ENCODE measurements at places on chromosomes 13 and 19.

- DNase-seq, result peak; percentile 46
Measured at GRCh38 chr19:46015687-46016425, 7.0 kb downstream of the PGLYRP1 start.

DNA sequence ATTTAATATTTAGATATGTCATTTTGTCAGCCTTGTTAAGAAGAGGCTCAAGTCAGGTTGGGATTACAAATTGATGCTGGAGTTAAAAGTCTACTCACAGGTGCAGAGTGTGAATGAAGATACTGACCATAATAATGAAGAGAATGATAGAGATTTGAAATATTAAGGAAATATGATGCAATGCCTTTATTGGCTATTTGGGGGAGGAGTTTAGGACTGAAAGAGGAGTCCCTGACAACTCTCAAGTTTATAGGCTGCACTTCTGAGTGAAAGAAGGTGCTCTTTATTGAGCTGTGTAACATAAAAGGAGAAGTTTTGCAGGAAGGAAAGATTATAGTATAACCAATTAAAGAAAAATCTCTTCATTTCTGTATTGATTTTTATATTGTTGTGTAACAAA, 827.7 kb upstream of the PCDH9 start:
- DNase-seq, result no peak

GRCh38 chr13:87497426-87497825, 173.7 kb upstream of the SLITRK5 start:
- DNase-seq, result no peak

DNA sequence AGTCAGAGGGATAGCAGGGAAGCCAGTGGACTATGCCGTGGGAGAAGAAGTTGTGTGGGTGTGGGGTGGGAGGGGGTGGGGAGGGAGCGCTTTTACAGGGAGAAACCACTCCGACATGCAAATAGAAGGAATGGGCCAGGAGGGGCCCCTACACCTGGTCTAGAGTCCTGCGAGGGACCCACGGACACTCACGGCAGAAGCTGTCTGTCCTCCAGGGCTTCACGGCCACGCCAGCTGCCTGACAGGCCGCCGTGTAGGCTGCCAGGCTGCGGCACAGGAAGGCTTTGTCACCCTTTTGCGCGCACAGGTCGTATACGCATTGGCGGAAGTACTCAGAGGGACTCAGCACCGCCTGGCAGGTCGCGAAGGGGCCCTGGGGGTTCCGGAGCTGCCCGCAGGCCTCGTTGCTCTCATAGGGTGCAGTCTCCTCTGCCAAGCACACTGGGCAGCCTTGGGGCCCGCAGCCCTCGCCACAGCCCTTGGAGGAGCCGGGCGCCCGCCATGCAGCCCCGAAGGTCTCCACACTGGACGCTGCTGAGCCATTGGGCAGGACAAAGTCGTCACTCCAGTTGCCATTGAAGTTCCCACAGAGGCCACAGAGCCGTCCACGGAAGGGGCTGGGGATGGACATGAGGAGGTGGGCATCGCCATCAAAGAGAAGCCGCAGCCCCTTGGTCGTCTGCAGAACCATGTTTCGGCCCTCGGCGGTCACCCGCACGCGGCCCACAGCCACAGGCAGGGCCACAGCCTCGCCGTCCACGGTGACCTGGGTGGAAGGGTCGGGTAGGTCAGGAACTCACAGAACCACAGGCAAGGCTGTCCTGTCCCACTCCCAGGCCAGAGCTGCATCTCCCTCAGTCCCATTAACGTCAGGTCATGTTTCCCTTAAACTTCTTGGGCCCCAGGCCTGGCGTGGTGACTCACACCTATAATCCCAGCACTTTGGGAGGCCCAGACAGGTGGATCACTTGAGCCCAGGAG, 26.0 kb upstream of the FBL start:
- no peak for DNase-seq

DNA sequence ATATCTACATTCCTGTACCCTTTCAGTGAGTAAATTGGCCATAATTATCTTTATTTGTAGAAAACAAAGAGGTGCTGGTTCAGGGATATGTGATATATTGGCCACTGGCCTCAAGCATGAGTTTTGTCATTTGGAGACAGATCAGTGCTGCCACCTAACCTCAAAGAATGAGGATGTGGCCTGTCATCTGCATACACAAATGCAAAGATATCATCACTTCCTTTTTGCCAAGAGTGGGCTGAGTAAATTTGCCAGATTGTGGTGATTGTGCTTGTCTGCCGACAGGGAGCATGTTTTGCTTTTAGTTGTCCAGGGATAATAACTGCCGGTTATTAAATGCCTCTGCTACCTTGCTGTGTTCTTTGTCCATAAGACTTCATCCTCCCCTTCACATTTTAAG, 44.2 kb downstream of the WASF3 start:
- peak; percentile 83 for DNase-seq

DNA sequence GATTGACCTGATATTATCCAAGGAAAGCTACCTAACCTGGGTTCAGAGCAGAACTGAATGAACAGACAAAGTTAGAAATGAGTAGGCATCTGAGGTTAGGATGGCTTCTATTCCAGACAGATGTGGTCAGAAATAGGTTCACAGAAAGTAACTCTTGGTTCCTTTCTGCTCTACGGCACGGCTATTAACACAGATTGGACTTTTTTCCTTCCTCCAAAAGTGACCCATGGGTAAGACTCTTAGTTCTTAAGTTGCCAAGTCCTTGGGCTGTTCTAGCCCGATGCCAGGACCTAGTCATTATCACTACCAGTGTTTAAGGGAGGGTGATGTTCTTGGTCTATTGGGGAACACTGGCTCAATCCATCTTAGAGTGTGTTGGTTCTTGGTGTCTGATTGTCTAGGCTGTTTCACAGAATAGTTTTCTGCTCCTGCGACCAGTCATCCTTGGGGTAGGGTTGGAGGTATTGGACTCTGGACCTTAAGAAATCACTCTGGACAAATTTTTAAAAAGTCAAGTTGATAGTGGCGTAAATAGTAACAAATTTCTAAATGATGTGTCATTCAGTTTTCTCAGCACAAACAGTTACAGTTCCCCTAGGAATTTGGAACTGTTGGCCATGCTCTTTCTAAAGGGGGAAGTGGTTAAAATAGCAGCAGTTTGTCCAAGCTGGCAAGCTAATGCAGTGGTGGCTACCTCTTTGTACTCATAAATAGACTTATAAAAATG, 60.1 kb upstream of the MYCBP2 start:
- no peak for DNase-seq

DNA sequence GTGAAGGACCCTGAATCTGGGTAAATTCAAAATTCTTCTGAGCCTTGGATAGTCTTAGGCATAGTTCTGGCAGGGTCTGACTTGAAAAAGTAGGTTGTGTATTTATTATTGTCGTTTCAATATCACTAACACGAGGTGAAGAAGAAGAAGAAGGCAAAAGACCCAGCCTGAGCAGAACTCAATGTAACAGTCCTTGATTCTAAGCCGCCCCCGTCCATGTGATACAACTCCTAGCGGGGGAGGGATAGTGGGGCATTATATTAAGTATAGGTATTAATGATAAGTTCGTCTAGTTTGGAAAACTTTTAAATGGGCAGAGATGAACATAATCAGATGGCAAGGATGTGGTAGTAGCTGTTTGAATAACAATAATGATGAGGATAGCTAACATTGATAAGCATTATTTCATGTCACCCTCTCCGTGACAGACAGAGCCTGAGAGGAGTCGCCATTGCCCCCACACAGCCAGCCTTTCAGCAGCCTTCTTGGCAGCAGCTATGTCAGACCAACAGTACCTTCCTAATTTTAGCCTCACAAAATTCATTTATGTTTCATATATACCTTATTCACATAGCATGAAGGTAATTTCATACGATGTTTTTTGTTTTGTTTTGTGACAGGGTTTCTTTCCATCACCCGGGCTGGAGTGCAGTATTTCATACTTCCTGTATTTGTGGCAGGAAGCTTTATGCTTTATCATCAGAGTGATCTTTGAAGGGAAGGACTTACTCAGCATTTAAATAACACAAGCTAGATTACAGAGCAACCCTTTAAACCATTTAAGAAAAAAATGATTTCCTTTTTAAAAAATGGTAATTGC, 64.4 kb upstream of the NPAS1 start:
- DNase-seq, result no peak

DNA sequence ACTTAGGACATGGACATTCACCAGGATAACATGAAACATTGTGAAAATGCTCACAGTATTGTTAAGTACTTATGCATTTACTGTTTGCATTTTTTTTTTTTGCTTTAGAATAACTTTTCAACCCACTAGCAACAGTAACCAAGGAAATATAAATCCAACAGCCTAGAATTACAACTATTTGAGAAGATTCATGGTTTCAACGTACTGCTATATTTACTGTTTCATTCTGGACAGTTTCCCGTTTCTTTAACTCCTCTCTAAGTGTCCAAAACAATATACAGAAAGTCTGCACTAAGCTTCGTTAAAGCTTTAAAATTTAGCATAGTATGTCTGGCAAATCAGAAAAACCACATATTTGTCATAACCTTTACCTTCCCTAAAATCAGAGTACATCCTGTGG, 2.7 kb downstream of the SMAD9 start:
- DNase-seq, result no peak

- DNase-seq, result no peak
Measured at GRCh38 chr19:41901707-41902360, 18.9 kb downstream of the ARHGEF1 start.

DNA sequence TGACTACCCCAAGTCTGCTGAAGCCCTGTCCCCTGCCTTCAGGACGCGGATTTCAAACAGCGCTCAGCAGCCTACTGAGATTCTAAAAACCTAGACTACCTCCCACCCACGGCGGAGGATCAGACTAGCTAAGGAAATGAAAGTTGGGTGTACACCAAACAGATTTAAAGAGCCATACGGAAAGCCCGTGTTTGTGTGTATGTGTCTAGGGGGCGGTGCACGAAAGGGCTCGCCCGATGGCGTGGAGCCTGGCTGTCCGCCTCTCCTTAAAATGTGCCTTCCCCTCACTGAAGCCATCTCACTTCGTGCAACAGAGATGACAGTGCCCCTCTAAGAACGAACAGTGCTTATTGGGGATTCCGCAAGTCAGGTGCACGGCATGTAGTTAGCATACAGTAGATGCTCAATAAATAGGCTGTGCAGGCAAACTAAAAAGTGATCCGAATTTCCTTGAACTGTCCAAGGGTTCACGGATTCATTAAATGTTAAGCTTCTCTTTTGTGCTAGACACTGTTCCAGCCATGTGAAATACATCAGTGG, 639 bp downstream of the LENG1 start:
- peak; percentile 70 for DNase-seq

- DNase-seq, result peak; percentile 80
Measured at GRCh38 chr19:42108527-42109389, 23.5 kb downstream of the POU2F2 start.

- no peak for DNase-seq
Measured at GRCh38 chr13:38849315-38849714, 141.3 kb downstream of the STOML3 start.

DNA sequence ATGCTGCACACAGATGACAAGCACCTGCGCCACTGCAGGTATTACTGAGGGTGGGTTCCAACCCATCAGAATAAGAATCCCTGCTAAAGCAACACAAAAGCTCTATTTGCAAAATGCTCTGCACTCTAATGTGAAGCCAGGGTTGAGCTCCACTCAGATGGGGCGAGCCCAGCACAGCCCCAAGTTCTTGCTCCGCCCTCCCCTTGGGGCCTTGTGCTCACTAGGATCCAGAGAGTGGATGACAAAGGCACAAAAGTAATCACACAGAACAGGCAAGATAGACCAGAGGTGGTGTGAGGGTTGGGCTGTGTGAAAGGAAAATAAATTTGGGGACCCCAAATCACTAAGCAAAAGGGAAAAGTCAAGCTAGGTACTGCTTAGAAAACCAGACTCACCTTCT, 8.2 kb upstream of the ZNF611 start:
- DNase-seq, result no peak

GRCh38 chr13:71803066-71803465, 63.9 kb downstream of the DACH1 start:
- DNase-seq, result no peak

- DNase-seq, result no peak
Measured at GRCh38 chr19:33946535-33947264, 150.0 kb downstream of the KCTD15 start.

- DNase-seq, result no peak
Measured at GRCh38 chr13:106001443-106001842, 534.0 kb downstream of the EFNB2 start.

GRCh38 chr13:40058757-40059236, 403.3 kb downstream of the COG6 start:
- DNase-seq, result no peak

- DNase-seq, result no peak
Measured at GRCh38 chr13:37134411-37135041, 29.1 kb upstream of the CSNK1A1L start.

- DNase-seq, result no peak
Measured at GRCh38 chr13:61247149-61247936, 168.3 kb downstream of the PCDH20 start.

GRCh38 chr19:1854542-1855039, 6.3 kb upstream of the REXO1 start:
- DNase-seq, result no peak

DNA sequence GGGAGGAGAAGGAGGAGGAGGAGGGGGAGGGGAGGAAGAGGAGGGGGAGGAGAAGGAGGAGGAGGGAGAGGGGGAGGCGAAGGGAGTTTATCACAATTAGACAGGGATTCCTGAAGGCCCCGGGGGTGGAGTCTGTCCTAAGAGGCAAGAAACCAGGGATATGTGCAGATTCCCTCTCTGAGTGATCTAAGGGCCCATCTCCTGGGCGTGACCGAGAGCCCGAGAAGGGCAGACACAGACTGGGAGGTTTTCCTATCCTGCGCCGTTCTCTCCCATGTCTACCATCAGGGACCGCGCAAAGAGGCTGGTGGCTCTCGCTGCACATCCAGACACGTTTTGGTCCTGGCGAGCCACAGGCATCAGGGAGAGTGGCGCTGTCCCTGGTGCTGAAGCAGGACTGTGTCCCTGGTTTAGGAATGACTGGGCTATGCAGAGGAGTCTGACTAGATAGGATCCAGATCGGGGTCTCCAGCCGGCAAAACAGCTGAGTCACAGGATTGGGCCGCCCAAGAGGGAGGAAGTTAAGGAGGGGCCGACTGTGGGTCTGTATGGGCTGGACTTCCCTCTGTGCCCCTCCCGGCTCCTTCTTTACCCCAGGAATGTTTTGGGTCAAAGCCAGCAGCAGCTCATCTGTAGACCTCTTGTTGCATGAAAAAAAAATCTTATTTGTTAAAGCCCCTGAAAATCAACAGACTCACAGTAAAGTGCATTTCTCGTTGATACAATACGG, 17.9 kb upstream of the ZNF175 start:
- DNase-seq, result peak; percentile 43

GRCh38 chr19:48596679-48597465, 9.7 kb upstream of the SPACA4 start:
- DNase-seq, result peak; percentile 37

- no peak for DNase-seq
Measured at GRCh38 chr19:37982655-37983054, 75.6 kb downstream of the SIPA1L3 start.

DNA sequence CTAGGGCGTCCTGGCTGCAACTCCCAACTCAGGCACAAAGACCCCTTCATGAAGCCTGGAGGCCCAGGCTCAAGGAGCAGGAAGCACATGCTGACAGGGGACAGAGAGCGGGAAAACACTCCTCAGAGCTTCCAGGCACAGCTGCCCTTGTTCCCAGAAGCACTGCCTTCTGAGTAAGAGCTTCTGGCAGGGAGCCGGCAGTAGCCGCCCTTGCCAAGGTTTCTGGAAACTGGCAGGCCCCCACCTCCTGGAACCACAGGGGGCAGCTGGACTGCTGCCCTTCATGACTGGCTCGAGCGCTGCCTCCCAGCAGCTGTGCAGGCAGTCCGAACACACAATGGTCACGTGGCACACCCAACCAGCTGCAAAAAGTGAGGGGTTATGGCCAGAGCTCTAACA, 33.6 kb upstream of the EPHX3 start:
- DNase-seq, result no peak
